ENCODE measurements at places on chromosomes 16 and 17.

GRCh38 chr17:29383686-29384085 is 6.5 kb upstream of the TAOK1 start:
- no peak for DNase-seq

DNA sequence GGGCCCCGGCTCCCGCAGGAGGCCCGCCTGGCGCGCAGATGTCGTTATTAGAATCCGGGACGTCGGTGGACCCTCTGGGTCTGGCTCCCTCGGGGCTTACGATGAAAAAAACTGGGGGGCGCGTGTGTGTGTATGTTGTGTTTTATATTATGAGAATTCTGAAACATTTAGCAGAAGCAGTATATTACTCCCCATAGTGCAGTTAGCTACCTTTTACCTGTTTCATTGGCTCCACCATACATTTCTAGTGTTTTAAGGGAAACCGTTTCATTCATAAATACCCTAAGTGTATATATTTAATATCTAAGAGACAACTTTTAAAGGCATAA is 486 bp upstream of the DNAJA2 start:
- DNase-seq: no peak

- no peak for DNase-seq
Observed at GRCh38 chr17:9937241-9937761, 32.2 kb upstream of the RCVRN start.

DNA sequence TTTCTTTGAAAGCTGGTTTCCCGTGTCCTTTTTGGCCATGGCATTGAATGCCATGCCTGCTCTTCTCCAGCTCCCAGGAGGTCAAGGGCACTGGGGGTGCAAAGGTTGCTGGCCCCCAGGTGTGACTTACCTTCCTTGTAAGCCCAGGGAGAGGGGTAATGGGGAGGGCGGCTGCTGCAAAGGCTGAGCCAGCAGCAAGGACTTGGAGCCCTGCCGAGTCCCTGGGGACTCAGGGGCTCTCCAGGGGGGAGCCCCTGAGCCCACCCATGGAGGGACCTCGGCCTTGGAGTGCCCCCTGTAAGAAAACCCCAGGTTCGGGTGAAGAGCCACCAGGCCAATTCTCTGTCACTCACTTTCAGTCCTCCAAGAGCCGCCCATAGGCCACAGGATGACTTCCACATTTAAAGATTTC is 5.9 kb upstream of the CCL22 start:
- no peak for DNase-seq

- no peak for DNase-seq
Observed at GRCh38 chr17:67476787-67477335, 99.8 kb downstream of the PITPNC1 start.

DNA sequence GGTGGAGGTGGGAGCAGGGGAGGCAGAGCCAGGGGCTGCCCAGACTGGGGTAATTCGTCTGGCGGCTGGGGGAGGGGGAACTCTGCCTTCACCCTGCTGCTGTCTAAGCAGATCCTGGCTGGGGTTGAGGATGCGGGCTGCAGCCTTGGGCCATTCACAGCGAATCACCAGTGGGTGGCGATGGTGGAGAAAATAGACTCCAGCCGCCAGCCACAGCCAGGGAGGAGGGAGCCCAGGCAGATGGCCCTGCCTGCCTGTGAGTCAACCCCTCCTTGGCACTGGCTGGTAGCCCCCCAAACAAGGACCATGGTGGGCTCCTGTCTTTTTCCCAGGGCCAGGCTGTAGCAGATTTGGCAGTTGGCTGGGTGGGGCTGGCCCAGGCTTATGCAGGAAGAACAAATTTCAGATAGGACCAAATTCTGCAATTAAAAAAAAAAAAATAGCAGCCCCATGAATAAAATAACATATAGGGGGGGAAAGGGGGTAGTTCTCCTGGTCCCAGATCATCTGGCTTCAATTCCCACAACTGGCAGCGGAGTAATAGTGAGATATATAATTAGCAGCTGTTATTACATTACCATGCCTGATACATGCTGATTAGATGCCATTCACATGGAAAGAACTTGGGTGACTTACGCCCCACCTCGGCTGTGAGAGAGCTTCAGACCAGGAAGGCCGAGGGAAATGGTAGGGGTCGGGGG is 41.5 kb upstream of the CDH5 start:
- no peak for DNase-seq

DNA sequence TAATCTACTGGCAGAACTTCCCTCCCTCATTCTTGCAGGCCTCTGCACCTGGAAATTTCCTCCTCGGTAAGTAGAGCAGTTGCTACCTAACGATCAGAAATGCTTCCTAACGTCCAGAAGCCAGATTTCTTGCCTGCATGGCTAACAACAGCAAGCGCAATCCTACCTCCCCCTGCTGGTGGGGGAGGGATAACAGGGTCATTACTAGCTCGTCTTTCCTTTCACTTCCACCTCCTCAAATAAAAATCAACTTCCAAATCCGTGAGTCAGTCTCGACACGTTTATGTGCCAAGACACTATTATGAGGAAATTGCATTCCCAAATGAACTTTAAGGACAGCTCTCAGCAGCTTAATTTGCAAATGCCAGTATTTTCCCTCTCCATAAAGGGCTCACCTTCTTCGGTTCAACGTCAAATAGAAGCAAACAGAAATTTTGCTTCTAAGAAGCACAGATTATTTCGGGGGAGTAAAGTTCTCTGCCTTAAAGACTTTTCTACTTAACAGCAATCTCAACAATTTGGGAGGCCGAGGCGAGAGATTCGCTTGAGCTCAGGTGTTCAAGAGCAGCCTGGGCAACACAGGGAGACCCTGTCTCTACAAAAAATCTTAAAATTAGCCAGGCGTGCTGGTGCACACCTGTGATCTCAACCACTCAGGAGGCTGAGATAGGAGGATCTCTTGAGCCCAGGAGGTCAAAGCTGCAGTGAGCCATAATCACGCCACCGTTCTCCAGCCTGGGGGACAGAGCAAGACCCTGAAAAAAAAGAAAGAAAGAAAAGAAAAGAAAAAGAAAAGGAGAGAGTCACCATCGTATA is 188.6 kb upstream of the PSMD7 start:
- no peak for DNase-seq

DNA sequence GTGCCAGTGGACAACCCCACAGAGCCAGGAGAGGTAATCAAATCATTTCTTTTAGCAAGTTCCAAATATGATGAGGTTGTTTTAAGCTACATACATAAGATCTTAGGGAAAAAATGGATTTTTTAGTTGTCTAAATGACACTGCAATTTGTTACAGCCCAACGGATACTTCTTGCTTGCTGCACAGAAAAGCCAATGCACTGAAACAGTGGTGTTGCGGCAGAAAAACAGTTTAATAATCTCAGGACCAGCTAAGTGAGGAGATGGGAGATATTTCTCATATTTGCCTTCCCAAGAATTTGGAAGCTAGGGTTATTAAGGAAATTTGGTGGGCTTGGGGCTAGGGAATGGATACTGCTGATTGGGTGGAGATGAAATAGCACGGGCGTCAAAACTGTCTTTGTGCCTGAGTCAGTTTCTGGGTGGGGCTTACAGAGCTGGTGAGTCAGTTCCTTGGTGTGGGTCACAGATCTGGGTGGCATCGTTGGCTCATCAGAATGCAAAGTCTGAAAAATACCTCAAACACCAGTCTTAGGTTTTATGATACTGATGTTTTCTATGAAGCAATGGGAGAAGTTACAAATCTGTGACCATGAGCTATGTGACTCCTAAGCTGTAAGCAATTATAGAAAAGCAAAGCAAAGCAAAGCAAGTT is 255.4 kb downstream of the IRX3 start:
- DNase-seq: no peak

- no peak for DNase-seq
Observed at GRCh38 chr16:53142823-53143568, 88.2 kb downstream of the CHD9 start.

DNA sequence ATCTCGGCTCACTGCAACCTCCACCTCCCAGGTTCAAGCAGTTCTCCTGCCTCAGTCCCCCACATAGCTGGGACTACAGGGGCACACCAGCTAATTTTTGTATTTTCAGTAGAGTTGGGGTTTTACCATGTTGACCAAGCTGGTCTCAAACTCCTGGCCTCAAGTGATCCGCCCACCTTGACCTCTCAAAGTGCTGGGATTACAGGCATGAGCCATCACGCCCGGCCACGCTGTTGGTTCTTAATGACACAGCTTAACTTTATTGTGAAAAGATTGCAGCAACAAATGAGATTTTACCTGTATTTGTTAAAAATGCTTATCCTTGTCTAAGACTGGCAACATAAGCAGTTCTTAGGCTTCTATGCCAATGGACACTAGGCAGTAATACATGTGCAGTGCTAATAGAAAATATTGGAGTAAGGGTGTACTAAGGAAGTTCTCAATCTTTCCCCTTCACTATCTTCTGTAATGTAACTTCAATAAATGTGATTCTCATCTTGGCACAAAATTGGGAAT is 2.9 kb downstream of the UBB start:
- DNase-seq: no peak

- no peak for DNase-seq
Observed at GRCh38 chr17:29156781-29157180, 23.4 kb downstream of the MYO18A start.

GRCh38 chr17:5560361-5560988 is 23.8 kb downstream of the NLRP1 start:
- no peak for DNase-seq

GRCh38 chr16:12781777-12782176 is 21.9 kb downstream of the CPPED1 start:
- no peak for DNase-seq
